ENCODE measurements at places on chromosomes 3 and 15.

DNA sequence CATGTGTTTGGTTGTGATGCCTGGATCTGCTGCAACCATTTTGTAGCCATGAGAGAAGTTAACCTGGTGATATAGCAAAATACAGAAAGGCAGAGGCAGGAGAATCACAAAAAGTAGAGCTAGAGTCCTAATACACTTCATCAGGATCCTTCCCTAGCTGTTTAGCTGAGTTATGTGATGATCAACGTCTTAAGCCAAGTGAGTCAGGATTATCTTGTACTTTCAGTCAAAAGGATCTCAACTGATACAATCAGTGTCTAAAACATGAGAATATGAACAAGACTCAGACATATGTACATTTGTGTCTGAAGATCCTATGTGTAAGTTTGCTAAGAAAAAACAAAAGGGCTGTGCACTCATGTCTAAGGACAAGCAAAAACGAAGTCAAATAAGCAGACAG is 236.9 kb downstream of the NTRK3 start:
- no peaks in the 10 kb centered on the region for H3K4me1 ChIP-seq
- DNase-seq, result no peak
- no peaks in the 10 kb centered on the region for H3K36me3 ChIP-seq
- no peak overlapping the region for H3K4me3 ChIP-seq
- H3K27ac ChIP-seq, result no peak overlapping the region

GRCh38 chr15:43934480-43934879 is 107.7 kb downstream of the WDR76 start:
- H3K4me1 ChIP-seq, result peaks cover 2% of the 10 kb centered on the region
- DNase-seq, result no peak
- H3K4me3 ChIP-seq, result no peak overlapping the region

- DNase-seq, result no peak
- no peaks in the 10 kb centered on the region for H3K27me3 ChIP-seq
- H3K36me3 ChIP-seq, result no peaks in the 10 kb centered on the region
- H3K4me3 ChIP-seq, result no peak overlapping the region
- peaks cover 8% of the 10 kb centered on the region for H3K4me1 ChIP-seq
Observed at GRCh38 chr3:60553144-60553543, 698.1 kb downstream of the FHIT start.

- no peaks in the 10 kb centered on the region for H3K27me3 ChIP-seq
- no peak for DNase-seq
- H3K27ac ChIP-seq, result no peak overlapping the region
- no peak overlapping the region for H3K4me3 ChIP-seq
Observed at GRCh38 chr3:1446531-1446930, 353.7 kb downstream of the CNTN6 start.

DNA sequence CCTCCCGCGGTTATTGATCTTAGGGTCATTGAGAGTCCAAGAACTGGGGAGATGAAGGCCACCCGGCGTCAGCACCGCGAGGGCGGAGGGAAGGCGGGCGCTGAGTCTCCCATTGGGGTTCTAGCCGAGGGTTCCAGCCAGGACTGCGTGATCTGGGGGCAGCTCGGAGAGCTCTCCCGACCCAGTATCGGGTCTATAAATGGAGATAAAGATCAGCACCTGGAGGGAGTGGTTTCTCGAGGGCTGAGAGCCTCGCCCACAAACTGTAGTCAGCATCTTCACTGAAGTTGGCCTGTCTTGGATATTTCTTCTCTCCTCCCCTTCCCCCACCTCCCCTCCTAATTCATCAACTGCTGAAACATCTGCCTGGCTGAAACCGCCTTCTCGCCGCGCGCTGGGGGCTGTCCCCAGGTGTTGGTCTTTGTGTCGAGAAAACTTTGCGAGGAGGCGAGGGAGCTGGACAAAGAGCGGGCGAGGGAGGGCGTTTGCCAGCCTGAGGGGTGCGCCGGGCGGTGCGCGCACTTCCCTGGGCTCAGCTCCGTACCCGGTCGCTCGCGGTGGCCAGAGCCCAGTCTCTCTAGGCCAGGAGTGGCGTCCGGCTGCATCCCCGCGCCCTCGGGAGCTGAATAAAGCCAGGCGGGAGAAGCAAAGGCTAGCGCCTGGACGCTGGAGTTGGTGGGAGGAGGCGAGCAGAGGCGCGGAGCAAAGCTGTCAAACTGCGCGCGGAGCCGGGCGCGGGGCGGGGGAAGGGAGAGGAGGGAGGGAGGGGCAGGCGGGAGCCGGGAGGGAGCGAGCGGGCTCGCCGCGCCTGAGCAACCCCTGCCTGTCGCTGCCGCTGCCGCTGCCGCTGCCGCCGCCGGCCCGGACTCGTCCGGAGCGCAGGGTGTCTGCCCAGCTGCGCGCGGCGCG is at the start of gene ST8SIA2:
Gene ST8SIA2, plus strand, starts transcription at position 811 of the 909 bp plus-strand sequence. CDS start 184 bp downstream, outside the sequence.
- H3K4me3 ChIP-seq, result peak within 1 kb of the TSS; percentile 24
- peaks cover 62% of the 10 kb centered on the region for H3K27me3 ChIP-seq
- H3K4me1 ChIP-seq, result no peaks in the 10 kb centered on the region
- no peak within 1 kb of the TSS for H3K27ac ChIP-seq

DNA sequence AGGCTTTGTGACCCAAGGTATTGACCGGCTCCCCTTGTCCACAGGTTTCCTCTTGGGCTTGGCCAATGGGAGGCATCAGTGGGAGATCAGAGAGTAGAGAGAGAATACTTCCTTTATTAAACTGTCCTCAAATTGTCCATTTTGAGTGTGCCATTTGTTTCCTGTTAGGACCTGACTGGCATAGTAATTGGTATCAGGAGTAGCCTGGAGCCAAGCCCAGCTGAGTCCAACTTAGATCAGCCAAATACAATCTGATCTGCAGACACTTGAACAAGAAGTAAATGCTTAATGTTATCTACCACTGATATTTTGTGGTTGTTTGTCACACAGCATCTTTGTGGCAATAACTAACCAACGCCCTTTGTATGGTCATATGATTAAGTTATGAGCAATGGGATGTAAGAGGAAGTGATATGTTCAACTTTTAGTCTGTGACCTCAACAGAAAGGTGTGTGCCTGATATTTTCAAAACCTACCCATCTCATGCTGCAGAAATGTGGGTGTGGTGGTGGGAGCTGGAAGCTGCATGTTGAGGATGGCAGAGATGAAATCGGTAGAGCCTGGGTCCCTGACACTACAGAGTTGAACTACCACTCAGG is 13.3 kb downstream of the MYD88 start:
- H3K4me3 ChIP-seq, result no peak overlapping the region
- no peaks in the 10 kb centered on the region for H3K27me3 ChIP-seq
- no peaks in the 10 kb centered on the region for H3K36me3 ChIP-seq
- DNase-seq, result no peak

- DNase-seq, result no peak
- H3K36me3 ChIP-seq, result no peaks in the 10 kb centered on the region
- no peak overlapping the region for H3K27ac ChIP-seq
- no peak overlapping the region for H3K4me3 ChIP-seq
- H3K27me3 ChIP-seq, result no peaks in the 10 kb centered on the region
Observed at GRCh38 chr3:94596887-94597566, 534.2 kb downstream of the NSUN3 start.

GRCh38 chr15:44489464-44489863 is 47.5 kb upstream of the EIF3J start:
- H3K36me3 ChIP-seq, result peaks cover 38% of the 10 kb centered on the region
- H3K4me1 ChIP-seq, result peaks cover 31% of the 10 kb centered on the region
- no peaks in the 10 kb centered on the region for H3K27me3 ChIP-seq
- peak overlapping the region; percentile 65 for H3K27ac ChIP-seq
- DNase-seq, result no peak

DNA sequence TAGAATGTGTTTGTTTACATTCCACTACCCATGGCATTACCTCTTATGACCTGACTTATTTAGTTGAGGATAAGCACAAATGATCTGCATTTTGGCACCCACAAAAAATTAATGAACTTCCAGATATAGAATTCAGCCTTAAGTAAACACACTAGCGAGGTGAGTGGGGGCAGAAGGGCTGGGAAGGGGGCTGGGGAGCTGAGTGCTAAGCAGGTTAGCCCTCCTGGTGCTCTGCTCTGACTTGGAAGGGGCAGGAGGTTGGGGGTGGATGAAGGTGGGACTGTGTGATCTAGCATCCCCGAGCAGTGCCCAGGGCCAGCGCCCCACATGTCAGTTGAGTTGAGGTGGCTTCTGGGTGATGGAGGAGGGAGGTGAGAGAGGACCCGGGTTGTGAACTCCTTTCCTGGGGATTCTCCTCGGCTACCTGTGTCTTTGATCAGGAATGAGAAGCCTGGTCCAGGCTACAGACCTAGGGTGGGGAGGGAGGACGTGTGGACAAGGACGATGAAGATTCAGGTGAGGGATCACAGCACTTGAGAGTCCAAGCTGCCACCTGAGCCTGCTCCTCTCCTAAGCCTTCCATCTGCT is 178.6 kb upstream of the SMAD3 start:
- peaks cover 10% of the 10 kb centered on the region for H3K4me1 ChIP-seq
- H3K36me3 ChIP-seq, result peaks cover 2% of the 10 kb centered on the region
- no peak overlapping the region for H3K27ac ChIP-seq

- peaks cover 42% of the 10 kb centered on the region for H3K4me1 ChIP-seq
- no peaks in the 10 kb centered on the region for H3K36me3 ChIP-seq
- H3K4me3 ChIP-seq, result no peak overlapping the region
- no peak overlapping the region for H3K27ac ChIP-seq
- no peaks in the 10 kb centered on the region for H3K27me3 ChIP-seq
Observed at GRCh38 chr15:59791755-59792154, 102.6 kb upstream of the BNIP2 start.

DNA sequence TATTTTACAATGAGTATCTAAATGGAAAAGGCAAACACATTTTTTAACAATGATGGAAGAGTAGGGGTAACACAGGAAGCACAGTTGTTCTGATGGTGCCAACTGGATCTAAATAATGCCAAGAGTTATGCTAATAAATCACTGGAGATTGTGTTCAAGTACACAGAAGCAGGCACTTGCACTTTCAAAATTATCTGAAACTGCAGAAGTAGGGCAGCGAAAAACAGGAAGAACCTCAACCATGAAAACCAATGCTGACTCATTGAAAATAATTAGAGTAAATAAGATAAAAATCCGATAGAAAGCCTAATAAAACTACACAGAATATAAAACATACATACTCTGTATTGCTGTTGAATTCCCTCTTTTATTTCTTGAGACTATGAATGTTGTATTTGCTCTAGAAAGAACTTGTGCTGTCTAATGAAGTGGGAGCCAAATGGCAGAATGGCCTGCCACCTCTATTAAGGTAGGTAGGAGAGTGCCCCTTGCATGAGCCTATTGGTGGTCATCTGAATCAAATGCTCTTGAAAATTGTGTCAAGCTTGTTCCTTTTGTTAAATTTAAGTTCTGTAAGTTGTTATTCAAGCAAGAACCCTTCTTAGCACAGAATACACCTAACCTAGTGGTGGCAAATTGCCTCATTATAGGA is 93.7 kb downstream of the ABI3BP start:
- H3K4me1 ChIP-seq, result peaks cover 2% of the 10 kb centered on the region
- no peak overlapping the region for H3K4me3 ChIP-seq
- no peak for DNase-seq

DNA sequence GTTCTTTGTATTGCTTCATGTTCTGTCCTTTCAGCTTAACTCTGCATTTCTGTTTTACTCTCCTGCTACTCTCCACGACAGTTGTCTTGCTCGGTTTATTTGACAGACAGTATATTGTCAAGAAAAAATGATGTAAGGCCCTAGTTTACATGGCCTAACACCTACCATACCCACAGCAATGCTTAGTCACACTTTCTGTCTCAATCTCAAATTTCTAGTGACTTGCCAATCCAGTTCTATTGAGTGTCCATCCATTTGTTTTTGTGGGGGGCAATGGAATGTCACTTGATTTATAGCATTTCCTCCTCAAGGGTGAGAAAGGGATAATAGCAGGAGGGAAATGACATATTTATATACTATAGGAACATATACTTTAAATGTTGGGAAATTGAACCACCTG is 676.2 kb downstream of the NAALADL2 start:
- H3K4me1 ChIP-seq, result no peaks in the 10 kb centered on the region
- no peak overlapping the region for H3K27ac ChIP-seq

GRCh38 chr3:27509376-27509775 is 25.2 kb upstream of the SLC4A7 start:
- no peaks in the 10 kb centered on the region for H3K36me3 ChIP-seq
- H3K4me3 ChIP-seq, result no peak overlapping the region
- DNase-seq, result no peak
- H3K27ac ChIP-seq, result no peak overlapping the region
- H3K4me1 ChIP-seq, result no peaks in the 10 kb centered on the region

GRCh38 chr15:64911311-64912186 is at the start of gene ANKDD1A:
Gene ANKDD1A, plus strand, starts transcription at chr15:64911902. Its CDS starts 29 bp downstream, at chr15:64911931.
- peak; percentile 56 for DNase-seq
- peaks cover 6% of the 10 kb centered on the region for H3K27me3 ChIP-seq
- H3K27ac ChIP-seq, result no peak within 1 kb of the TSS
- H3K4me1 ChIP-seq, result peaks cover 5% of the 10 kb centered on the region

DNA sequence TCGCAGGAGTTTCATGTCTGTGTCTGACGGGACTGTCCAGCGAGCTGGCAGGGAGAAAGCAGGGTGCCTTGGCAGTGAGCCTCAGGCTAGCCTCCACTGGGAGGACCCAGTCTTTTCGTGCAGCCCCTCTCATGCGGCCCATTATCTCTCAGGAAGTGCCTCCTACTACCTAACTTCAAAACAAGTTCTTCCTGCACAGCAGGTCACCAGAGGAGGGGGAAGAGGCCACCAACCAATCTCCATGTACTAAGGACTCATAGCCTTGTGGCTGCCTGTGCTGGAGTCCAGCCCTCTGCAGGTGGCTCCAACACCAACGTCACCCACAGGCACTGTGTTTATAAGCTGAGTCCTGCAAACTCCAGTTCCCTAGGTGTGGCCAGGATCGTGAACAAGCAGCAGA is 4.8 kb downstream of the VIPR1 start:
- no peak overlapping the region for H3K27ac ChIP-seq
- no peak overlapping the region for H3K4me3 ChIP-seq
- no peaks in the 10 kb centered on the region for H3K36me3 ChIP-seq
- DNase-seq, result no peak
- no peaks in the 10 kb centered on the region for H3K27me3 ChIP-seq

GRCh38 chr15:63939531-63940130 is 105.9 kb upstream of the HERC1 start:
- peaks cover 34% of the 10 kb centered on the region for H3K4me1 ChIP-seq
- H3K27me3 ChIP-seq, result no peaks in the 10 kb centered on the region
- peak overlapping the region; percentile 84 for H3K27ac ChIP-seq
- peak overlapping the region; percentile 30 for H3K4me3 ChIP-seq
- no peaks in the 10 kb centered on the region for H3K36me3 ChIP-seq

DNA sequence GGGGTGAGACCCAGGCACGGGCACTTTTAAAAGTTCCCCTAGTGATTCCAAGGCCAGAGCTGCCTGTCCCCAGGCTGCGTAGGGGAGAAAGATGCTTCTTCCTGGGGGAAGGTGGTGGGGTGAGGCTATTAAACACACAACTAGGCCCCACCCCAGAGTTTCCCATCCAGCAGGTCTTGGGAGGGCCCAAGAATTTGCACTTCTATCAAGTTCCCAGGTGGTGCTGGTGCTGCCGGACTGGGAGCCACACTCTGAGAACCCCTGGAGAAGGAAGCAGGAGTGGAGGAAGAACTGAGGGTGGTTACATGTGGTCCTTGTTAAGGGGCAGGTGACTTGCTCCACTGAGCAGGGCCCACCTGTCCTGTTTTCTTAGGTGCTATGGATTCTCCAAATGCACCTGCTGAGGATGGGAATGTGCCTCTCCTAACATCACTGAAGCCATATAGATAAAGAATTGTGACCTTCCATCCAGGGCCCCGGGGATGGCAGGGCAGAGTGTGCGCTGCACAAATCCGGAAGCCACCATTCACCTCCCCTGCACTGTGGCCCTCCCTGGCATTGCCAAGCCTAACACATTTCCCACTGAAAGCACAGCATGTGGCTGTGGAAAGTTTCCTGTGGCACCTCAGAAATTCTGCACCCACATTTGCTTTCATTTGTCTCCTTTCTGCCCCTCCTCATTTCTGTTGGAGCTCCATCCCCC is 111.5 kb upstream of the MEF2A start:
- H3K4me1 ChIP-seq, result peaks cover 58% of the 10 kb centered on the region
- peak; percentile 1 for DNase-seq
- no peak overlapping the region for H3K4me3 ChIP-seq
- H3K27ac ChIP-seq, result no peak overlapping the region

All from activated naive CD8-positive, alpha-beta T cell treated with anti-CD3 and anti-CD28 coated beads, Interleukin-2, amount 50 U/mL, for 24 hours (primary cell).